ENCODE measurements at places on chromosomes 12 and 14.

DNA sequence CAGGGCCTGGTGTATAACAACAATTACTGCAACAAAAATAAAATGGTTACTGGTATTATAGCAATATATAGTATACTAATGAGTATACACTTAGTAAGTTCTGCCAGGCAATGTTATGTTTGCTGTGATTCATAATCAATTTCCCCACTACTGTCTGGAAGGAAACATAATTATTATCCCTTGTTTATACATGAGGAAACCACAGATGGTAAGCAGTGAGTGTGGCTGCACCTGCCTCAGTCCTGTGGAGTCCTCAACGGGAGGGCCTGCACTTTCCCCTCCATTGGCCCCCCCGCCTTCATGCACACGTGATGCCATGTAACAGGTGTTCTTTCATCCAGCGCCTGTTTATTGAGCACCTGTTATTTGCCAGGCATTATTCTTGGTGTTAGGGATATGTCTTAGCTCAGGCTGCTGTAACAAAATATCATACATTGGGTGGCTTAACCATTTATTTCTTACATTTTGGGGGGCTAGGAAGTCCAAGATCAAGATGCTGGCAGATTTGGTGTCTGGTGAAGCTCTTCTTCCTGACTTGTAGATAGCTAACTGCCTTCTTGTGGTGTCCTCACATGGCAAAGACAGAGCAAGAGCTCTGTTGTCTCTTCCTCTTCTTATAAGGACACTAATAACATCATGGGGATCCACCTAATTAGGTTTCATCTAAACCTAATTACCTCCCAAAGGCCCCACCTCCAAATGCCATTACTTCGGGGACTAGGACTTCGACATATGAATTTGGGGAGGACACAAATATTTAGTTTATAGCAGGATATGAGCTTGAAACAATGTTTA is 59.5 kb upstream of the CHGA start:
- DNase-seq: no peak

GRCh38 chr12:5913387-5913786 is 31.7 kb downstream of the ANO2 start:
- DNase-seq: no peak

DNA sequence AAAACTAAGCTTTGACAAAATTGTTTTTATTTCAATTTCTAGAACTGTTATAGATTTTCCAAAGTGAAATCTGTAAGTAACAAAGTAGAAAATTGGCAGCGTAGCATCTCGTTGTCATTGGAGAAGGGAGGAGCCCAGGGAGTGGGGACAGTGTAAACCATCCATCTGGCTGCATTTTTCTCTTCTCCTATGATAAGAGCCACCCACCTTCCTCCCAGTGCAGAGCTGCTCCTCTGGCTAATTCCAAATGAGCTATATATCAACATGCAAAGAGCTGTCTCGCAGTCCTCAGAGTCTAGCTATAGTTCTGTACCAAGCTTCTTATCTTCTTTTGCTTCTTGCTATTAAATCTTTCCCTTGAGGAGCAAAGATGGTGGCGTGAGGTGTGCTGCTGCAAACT is 56.6 kb downstream of the SCN8A start:
- DNase-seq: no peak

DNA sequence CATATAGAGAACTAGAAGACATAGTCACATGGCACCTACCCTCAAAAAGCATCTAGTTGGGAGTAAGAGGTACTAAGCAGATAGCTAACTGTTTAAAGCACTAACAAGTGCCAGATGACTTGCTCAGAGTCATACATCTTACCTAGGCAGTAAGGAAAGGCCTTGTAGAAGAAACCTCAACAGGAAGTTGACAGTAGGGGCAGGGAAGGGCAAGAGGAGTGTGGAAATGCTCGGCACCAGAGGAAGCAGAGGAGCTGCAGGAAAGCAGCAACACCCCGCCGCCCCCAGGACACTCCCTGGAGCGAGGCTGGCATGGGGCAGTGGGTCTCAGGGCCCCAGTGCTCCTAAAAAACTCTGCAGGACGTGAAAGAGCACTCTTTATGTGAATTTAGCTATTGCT is 92.9 kb downstream of the PPP2R5C start:
- no peak for DNase-seq

- peak; percentile 73 for DNase-seq
Observed at GRCh38 chr12:123075646-123076171, 75.2 kb downstream of the PITPNM2 start.

- no peak for DNase-seq
Observed at GRCh38 chr14:56794557-56795283, 15.6 kb downstream of the OTX2 start.

GRCh38 chr12:27305673-27306456 is 26.8 kb upstream of the BMAL2 start:
- no peak for DNase-seq

GRCh38 chr14:89856871-89857345 is 97.6 kb downstream of the EFCAB11 start:
- DNase-seq: no peak

- DNase-seq: no peak
Observed at GRCh38 chr14:103456167-103456835, 66.3 kb downstream of the CKB start.

GRCh38 chr14:103495854-103496253 is 26.8 kb downstream of the CKB start:
- no peak for DNase-seq

GRCh38 chr12:130826151-130826801 is 12.8 kb downstream of the STX2 start:
- DNase-seq: peak; percentile 41

DNA sequence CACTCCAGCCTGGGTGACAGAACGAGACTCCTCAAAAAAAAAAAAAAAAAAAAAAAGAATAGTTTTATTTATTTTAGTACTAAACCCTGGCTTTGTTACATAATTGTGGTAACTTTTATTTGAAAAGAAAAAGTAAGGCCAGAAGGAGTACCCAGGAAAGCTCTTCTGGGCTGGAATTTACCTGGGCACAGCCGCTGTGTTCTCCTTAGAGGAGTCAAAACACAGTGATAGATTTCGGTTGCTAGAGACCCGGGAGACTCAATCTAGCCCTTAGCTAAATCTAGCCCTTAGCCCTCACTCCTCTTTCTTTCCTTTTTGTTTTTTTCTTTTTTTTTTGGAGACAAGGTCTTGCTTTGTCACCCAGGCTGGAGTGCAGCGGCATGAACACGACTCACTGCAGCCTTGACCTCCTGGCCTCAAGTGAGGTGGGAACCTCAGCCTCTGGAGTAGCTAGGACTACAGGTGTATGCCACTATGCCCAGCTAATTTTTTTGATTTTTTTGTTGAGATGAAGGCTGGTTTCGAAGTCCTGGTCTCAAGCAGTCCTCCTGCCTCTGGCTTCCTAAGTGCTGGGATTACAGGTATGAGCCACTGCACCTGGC is 49.7 kb downstream of the SYNE2 start:
- no peak for DNase-seq

- DNase-seq: no peak
Observed at GRCh38 chr14:26873362-26873960, 275.6 kb upstream of the NOVA1 start.

DNA sequence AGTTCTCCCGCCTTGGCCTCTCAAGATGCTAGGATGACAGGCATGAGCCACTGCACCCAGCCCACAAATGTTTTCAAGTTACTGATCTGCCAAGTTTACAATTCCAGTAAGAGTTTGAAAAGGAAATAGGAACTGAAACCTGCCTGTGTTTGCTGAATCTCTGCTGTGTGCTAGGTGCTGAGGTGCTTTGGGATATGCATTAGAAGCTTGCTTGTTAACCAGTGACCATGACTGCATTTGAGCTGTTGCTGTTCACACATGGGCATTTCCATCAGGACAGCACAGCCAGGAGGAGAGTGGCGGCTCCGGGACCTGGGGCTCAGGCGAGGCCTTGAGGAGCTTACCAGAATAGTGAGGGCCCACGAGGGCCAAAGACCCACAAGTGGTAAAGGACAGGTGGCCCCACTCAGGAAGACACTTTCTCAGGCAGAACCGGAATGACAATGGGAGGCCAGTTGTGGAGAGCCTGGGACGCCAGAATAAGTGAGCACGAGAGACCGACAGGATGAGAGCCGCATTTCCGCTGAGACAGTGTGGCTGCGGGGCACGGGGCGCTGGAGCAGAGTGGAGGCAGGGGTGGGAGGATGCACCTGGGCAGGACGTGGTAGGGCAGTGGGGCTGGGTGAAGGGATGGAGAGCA is 54.5 kb upstream of the MMP17 start:
- peak; percentile 79 for DNase-seq

DNA sequence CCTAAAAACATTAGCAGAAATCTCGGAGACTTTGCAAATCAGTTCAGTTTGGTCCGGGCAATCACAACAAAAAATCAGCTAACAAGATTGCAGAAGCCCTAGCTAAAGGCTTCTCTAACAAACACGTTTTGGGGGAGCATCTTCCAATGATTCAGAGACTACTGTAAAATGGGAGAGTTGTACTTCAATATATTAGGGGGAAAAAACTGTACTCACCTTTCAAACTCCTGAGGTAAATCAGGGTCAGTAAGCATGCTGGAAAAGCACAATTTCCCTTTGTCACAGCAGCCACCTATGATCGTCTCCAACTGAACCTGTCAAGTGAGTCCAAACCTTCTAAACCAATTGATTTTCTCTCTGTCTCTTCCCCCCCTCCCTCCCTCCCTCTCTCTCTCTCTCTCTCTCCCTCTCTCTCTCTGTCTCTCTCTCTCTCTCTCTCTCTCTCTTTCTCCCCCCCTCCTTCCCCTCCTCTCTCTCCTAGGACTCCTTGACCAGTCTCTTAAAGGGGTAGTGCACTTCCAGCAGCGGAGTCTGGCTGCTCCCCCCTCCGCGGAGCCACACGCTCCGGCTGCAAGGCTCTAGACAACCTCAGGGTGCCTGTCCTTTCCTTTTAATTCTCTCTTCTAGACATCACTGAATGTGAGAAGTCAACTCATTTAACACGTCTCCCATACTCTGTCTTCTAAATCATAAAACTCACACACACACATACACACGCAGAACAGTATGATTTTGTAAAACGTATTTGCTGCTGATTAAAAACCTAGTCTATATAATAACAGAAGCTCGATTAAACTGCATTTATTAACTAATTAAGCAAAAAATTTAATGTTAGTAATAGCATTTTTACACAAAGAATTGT is at the start of gene SOX5:
Gene SOX5 (minus strand): TSS at position 323 of the 862 bp plus-strand sequence. CDS start 69 bp downstream, at position 254.
- DNase-seq: no peak

DNA sequence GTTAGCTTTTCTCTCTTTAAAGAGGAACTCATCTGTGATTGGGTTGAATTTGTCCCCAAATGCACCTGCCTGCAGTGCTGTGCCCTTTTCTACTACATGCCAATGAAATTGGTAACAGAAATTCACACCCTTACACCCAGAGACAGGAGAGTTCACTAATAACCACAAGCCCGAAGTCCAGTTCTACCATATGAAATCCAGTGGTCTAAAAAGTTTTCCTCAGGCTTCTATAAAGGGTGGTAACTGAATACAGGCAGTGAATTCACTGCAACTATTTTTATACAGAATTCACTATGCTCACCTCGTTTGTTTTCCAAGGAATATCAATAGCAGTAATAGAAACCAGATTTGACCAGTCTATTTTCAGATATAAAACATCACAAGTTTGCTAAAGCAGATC is 31.5 kb upstream of the SOS2 start:
- DNase-seq: no peak

GRCh38 chr12:56713345-56713744 is 11.8 kb downstream of the NACA start:
- no peak for DNase-seq

GRCh38 chr12:56271031-56271430 is 4.3 kb downstream of the COQ10A start:
- DNase-seq: no peak

- DNase-seq: no peak
Observed at GRCh38 chr14:76762411-76763095, 1.3 kb downstream of the VASH1 start.

DNA sequence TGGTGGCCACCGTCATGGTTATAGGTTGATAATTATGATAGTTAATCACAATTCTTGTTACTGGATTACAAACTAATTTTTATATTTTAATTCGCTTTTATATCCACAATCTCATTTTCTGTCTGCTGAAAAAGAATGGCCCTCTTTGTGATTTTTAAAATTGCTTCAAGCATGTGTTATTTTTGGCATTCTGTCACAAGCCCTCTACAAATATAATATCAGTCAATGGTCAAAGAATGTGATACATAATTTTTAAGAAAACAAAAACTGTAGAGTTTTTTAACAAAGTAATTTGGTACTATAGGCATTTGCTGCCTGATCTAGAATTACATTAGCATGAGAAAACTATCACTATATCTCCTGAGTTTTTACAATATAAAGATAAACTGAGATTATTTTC is 352.0 kb upstream of the TMTC1 start:
- no peak for DNase-seq

- no peak for DNase-seq
Observed at GRCh38 chr12:73902260-73902659, 635.4 kb upstream of the ATXN7L3B start.

DNA sequence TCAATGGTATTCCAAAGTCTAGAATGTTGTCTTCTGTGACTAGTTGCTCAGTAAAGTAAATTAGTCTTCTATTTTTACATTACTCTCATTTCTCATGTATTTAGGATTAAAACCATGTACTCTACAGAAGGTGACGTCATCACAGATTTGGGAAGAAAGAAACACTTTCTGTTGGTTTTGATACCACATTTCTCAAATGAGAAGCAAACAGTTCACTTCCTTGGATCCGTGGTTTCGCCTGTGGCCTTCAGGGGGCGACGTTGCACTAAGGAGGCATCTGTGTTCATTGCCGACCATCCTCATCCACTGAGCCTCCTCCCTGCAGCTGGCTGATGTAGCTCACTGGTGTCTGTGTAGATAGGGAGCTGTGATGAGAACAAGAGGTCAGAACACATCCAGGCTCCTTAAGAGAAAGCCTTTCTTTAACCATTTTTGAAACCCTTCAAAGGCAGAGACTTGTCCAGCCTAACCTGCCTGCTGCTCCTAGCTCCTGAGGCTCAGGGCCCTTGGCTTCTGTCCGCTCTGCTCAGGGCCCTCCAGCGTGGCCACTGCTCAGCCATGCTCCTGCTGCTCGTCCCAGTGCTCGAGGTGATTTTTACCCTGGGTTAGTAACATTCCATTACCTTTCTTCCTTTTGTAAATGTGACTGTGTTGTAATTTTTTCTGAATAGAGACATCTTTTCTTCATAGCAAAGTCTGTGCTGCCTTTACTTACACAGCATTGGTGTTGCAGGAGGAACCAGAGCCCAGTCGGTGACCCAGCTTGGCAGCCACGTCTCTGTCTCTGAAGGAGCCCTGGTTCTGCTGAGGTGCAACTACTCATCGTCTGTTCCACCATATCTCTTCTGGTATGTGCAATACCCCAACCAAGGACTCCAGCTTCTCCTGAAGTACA is 220.6 kb upstream of the OR4E1 start:
- DNase-seq: no peak

GRCh38 chr12:123062681-123063486 is 82.4 kb downstream of the ARL6IP4 start:
- DNase-seq: no peak
